Stimulated activated CD8-positive, alpha-beta memory T cell treated with anti-CD3 and anti-CD28 coated beads, Interleukin-2, amount 100 ng/mL, for 1 hour (primary cell): ENCODE measurements at places on chromosomes 4 and X.

GRCh38 chrX:26789751-26790150 is 573.8 kb downstream of the MAGEB5 start:
- DNase-seq = no peak

- DNase-seq = no peak
These were observed 356.7 kb upstream of the DIPK2B start for GRCh38 chrX:45557387-45557786.

DNA sequence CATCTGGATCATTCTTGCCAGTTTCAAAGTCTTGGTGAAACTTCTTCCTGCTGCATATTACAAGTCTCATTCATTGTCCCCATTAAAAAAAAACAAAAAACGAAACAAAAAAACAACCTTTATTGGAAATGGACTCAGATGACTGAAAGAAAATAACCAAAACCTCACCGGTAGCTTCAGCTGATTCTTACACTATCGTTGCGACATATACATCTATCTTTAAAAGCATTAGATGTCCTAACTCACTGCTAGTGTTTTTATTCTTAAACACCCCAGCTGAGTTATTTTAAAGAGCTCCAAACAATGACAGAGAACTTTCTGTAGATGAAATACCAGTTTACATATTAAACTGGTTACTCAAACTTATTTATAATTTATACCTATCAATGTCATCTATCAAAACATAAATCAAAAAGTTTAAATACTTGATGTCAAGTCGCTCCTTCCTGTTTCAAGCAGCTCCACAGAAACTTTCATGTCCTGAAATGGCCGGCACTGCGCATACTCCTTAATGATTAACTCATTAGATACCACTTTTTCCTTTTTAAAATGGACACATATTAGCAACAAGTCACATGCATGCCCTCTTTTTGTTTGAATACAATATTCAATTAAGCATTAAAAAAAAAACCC is 87.2 kb downstream of the HPRT1 start:
- DNase-seq = no peak

GRCh38 chr4:45741897-45742296 is 382.0 kb downstream of the GABRG1 start:
- DNase-seq = no peak

GRCh38 chr4:90503677-90504076 is 376.5 kb downstream of the CCSER1 start:
- DNase-seq = no peak

- DNase-seq = no peak
These were observed 771 bp upstream of the LAMTOR3 start for GRCh38 chr4:99894998-99895397.

DNA sequence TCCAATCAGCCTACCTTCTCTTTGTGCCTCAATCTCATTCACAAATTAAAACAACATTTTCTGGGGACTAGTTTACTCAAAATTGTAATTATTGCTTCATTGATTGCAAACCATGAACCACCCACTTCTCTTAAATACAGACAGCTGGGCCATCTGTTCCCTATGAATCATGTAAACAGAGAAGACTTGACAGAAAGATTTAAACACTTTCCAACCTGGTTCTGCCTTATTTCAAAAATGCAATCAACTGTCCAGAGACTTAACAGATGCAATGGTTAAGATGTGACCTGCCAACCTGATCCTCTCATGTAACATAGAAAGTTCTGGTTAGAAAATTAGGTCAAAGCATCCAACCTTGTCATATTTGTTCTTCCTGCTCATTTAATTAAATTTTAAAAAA is 20.8 kb upstream of the SERTM2 start:
- no peak for DNase-seq

DNA sequence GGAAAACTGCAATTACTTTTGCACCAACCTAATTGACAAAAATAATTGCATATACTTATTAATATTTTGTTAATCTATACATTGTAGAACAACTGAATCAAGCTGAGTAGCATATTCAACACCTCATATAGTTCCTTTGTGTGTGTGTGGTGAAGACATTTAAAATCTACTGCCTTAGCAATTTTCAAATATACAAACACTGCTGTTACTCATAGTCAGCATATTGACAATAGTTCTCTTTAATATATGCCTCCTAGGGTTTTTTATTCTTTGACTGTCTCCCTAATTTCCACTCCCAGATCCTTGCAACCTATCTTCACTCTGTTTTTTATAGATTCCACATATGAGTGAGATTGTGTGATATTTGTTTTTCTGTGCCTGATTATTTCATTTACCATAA is 426.8 kb downstream of the PPARGC1A start:
- no peak for DNase-seq

GRCh38 chrX:110420771-110421499 is 62.3 kb downstream of the RTL9 start:
- DNase-seq = no peak

GRCh38 chr4:119725688-119726330 is 97.2 kb upstream of the PDE5A start:
- no peak for DNase-seq

- no peak for DNase-seq
These were observed 73.2 kb downstream of the FAM53A start for GRCh38 chr4:1610791-1611500.

DNA sequence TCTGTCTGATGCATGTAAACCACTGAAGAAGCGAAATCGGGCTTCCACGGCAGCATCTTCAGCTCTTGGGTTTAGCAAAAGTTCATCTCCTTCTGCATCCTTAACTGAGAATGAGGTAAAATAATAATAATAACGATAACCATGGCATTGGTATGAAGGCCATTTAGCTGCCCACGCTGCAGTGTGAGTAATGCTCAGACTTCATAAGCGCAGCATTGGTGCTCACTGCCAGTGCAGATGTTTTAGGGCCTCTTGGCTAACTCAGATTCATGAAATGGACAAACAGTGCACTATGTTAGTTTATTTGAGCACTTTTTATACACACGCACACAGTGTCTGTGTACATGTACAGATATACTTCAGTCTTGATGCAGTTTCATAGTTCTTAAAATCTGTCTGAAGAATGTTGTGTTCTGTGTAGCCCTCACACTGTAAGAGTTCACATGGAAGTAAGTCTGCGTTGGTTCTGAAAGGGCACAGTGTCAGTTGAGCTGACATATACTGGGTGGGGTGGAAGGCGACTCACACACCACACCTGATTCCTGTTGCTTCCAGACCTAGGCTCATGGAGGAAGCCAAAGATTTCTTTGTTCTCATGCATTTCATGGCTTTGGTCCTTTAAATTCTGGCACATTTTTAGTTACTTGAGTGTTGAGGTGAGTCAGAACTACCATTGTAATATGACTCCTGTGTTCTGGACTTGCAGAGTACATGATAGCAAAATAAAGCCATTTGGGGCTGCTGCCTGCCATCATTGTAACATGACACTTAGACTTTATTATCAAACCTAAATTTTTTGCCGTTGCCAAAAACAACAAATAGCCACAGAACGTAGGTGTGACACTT is 68.7 kb downstream of the NSD2 start:
- no peak for DNase-seq

DNA sequence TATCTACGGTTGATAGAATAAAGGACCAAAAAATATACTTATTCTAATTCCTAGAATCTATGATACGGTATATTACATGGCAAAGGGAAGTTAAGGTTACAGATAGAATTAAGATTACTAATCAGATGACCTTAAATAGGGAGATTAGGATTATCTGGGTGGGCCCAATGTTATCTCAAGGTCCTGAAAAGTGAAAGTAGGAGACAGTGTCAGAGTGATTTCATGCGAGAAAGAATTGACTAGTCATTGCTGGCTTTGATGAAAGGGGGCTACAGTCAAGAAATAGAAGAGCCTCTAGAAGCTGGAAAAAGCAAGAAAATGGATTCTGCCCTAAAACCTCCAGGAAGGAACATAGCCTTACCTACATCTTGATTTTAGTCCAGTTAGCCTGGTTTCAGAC is 176.9 kb upstream of the PPP1R2C start:
- DNase-seq = no peak

GRCh38 chrX:134619838-134620237 is 38.4 kb downstream of the PLAC1 start:
- DNase-seq = no peak

DNA sequence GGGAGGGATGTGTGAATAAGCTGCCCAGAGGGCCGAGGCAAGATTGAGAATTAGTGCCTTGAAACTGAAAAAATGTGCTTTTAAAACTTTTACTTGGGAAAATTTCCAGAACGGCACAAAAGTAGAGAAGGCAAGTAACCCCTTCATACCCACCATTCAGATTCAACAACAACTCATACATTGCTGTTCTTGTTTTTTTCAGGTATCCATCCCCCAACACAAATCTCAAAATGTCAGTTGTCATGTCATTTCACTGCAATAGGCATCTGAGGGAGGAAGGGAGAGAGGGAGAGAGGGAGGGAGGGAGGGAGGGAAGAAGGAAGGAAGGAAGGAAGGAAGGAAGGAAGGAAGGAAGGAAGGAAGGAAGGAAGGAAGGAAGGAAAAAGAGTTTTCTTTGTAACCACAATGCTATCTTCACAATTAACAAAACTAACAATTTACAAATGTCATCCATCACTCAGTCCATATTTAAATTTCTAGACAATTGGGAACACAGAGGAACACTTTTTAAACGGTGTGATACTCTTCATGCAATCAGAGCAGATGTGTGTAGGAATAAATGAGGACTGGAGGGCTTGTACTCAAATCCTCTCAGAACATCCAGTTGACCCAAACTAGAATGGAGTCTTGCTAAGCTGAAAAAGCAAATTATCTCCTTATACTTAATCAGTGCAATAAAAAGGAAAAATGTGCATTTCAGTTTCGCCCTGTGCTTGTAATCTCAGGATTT is 54.8 kb upstream of the ADGRG2 start:
- no peak for DNase-seq

GRCh38 chr4:57494821-57495220 is 384.6 kb upstream of the IGFBP7 start:
- no peak for DNase-seq

DNA sequence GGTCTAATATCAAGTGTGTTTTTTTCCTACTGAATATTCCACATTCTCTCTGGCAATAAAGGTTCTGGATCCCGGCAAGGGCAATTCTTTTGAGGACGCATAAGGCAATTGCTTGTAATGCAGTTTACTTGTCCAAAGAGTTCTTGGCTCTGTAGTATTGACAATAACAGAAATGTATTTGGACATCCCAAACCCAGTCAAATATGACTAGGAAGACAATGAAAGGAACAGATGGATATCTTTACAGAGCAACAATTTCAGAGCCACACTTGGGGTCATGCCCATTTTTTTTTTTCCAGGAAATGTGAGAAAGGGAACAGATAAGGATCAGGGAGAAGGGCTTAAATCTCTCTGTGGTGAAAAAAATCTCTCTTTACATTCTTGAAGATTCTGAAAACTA is 12.2 kb downstream of the GK2 start:
- DNase-seq = no peak

- no peak for DNase-seq
These were observed 5.9 kb downstream of the RIPPLY1 start for GRCh38 chrX:106897259-106897658.

- no peak for DNase-seq
These were observed 20.0 kb downstream of the CLCN3 start for GRCh38 chr4:169640261-169640870.

- DNase-seq = no peak
These were observed 8.1 kb upstream of the LINC00632 start for GRCh38 chrX:140701480-140701879.

DNA sequence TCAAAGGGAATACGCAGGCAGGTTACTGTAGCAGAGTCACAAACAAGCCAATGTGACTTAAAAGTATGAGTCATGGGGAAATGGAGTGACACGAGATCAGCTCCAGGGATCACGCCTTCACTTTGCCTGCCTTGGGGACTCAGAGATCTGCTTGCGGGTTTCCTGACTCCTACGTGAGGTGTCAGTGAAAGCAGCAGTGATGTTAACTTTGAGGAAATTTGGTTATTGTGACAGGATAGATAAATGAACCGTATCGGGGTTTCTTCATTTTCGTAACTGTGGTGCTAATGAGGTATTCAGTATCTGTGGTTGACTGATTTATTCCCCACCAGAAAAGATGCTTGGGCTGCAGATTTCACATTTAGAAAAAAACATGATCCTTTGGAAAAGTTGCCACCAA is 383.3 kb upstream of the ZFP42 start:
- DNase-seq = no peak

DNA sequence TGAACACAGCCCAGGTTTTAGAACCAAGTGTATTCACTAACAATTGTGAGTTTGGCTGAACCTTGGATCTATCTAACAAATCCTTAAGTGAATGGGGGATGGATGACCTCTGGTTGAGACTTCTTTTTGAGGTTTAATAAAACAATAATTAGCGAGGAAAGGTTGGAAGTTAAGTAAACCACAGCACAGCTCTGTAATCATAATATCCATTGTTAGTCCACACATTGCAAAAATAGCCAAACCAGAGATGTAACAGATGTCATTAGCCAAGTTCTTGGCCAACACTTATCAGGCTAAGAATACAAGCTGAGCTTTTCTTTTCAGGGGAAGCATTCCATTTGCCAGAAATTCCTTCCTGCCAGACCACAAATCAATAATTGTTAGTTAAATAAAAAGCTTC is 59.1 kb downstream of the FREM3 start:
- no peak for DNase-seq

- no peak for DNase-seq
These were observed 292.4 kb upstream of the PITX2 start for GRCh38 chr4:110915301-110915700.

DNA sequence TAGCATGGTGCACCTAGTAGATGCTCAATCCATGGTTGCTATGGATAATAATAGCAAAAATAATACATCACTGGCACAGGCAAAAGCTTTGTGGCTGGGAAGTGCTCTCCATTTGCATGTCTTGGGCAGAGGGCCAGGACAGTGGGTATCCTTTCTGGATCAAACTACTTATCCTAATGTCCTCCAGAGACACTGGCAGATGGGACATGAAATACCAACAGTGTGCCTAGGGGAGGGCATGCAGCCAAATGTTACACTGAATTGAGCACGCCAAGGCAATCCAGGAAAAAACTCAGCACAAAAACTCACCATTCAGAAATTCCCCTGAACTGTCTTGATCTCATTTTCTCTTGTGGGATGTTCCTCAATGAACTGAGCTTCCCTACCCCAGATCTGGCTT is 98.6 kb upstream of the SCML1 start:
- DNase-seq = no peak

GRCh38 chr4:21041708-21042107 is 341.4 kb downstream of the PACRGL start:
- DNase-seq = peak; percentile 0

DNA sequence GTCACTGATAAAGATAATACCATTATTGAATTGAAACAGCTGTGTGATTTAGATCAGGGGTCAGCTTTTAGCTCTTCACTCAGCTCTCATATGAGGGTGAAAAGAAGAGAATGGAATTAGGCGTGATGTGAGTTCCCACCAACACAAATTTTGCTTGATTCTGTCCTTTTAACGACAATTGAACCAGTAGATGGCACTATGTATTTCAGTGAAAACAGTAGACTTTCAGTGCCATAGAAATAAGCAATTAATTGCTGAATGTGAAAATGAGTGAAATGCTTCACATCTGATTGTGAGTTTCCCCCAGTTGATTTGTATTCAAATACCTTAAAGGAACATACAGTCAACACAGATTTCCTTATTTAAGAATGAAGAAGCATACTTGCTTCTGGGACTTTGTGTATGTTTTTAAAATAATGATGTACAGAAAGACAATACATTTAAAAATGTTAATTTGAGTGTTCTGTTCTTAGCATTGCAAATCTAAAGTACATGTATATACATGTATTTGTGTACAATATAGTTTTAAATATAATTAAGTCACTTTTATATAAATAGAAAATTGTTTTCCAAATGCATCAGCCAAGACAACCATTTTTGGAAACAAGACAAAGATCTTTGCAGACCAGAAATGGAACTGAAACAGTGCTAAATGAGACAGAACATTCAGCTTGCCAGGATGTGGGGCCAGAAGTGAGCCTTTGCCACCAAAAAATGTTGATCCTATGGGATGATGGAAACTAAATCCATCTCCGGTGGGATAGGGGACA is 178.8 kb downstream of the SNCA start:
- no peak for DNase-seq
